Left renal cortex interstitium (tissue), 4 donors: ENCODE measurements at places on chromosomes 6 and 20. TPM values are rescaled to one million over a fixed set of nuclear protein-coding genes. Genes with fewer than 3 reads are reported as not detected.

GRCh38 chr6:74467533-74468215, 738.2 kb downstream of the COL12A1 start:
- no peak for DNase-seq

DNA sequence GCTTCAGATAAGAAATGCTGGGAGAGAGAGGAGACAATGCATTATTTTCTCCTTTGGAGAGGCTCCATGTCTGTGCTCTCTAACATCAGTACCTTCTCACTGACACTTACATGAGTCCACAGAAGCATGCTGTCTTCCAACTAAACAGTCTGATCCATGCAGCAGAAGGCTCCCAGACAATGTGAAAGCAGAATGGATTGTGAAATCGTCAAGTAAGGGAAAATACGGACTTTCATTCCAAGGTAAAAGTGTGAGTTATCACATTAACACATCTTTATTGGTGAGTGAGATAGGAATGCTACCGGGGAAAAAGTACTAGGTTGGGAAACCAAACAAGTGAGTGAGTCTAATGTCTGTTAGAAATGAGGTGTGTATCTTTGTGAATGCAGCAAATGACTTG, 167.6 kb upstream of the KCNK16 start:
- no peak for DNase-seq

DNA sequence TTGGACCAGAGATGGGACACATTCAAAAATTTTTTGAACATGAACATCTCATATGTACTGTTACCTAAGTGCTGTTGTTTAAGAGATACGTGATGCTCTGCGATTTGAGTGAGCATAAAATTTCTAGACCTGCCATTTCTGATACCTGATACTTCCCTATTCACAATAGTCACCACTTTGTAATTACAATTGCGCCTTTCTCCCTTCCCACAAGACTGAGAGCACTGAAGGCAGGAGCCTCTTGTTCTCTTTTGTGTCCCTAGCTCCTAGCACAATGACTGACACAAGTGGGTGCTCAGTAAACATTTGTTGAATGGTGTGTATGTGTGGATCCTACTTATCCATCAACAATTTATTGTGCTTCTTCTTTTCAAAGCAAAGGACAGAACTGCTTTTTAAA, 92.8 kb upstream of the TMEM30A start:
- DNase-seq, result no peak

DNA sequence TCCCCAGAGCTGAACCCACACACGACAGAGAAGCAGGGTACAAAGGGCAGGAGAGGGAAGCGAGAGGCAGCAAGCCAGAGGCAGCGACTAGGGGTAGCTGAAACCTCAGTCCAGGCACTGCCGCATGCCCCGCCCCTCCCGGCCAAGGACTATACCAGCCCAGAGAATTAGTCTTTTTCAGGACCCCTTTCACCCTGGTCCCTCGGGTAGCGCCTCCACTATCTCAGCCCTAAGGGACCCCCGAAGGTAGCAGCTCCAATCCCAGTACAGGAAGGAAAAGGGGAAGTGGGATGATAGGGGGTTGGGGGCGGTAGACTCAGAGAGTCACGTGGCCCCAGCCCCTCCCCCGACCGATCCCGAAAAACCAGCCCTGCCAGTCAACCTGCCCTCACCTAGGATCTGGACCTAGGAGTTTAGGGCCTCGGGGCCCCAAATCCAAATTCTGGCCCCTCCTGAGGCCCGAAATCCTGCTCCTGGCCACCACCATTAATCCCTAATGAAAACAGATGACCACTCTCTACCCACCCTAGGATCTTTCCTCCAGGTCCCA, 1.3 kb downstream of the RGL2 start:
- no peak for DNase-seq

GRCh38 chr6:5670811-5671561, 335.7 kb downstream of the NRN1 start:
- no peak for DNase-seq

DNA sequence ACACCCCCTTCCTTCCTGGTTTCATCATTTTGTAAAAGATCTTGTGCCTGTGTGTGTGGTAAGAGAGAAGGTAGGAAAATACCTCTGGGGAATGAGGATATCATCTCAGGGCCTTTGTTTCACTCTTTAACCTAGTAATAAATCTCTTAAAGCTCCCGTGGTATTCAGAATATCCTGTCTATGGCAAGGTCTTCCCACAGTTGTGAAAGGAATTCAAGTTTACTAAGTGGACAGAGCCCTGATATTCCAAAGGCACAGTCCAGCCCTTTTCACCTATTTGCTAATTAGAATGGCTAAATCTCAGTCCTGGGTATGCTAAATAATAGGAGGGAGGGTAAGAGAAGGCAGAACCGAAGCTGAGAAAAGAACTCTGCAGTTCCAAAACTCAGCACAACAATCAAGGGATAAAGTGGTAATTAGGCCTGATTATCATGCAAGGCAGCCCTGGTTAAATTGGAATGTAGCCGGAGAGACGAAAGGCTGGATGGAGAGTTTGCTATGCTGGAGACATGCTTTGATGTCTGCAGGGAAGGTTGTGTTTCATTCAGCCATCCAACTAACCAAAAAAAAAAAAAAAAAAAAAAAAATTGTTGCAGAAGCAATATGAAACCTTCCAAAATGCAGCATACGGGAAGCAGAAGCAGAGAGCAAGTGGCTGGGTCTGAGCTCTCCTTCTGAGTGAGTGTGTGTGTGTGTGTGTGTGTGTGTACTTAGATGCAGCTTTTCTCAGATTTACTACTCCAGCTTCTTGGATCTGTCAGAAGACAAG, 28.5 kb upstream of the PIM1 start:
- DNase-seq, result no peak

DNA sequence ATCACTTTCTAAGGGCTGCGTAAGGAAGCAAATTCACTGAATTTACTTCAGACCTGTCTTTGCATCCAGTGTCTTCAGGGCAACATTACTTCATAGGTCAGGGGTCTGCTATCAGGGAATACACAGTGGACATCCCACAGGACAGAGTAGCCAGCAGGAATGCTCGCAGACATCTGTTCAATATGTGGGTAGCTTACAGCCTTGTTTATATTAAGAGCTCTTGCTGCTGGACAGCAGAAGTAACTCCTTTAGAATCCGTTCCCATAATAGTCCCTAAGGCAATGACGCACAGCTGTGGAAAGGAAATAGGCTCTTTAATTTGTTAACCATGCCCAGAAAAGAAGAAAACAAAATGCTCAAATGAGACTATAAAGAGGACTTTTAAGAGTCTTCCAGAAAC, 198.7 kb downstream of the MOXD1 start:
- DNase-seq, result no peak

GRCh38 chr6:93376026-93376540, 43.3 kb downstream of the EPHA7 start:
- DNase-seq, result no peak

- DNase-seq, result no peak
Measured at GRCh38 chr6:69005199-69005598, 370.1 kb downstream of the ADGRB3 start.

GRCh38 chr6:124487623-124488431, 474.4 kb upstream of the RNF217 start:
- DNase-seq, result no peak

- DNase-seq, result no peak
Measured at GRCh38 chr6:157494132-157494710, 113.2 kb downstream of the ZDHHC14 start.

DNA sequence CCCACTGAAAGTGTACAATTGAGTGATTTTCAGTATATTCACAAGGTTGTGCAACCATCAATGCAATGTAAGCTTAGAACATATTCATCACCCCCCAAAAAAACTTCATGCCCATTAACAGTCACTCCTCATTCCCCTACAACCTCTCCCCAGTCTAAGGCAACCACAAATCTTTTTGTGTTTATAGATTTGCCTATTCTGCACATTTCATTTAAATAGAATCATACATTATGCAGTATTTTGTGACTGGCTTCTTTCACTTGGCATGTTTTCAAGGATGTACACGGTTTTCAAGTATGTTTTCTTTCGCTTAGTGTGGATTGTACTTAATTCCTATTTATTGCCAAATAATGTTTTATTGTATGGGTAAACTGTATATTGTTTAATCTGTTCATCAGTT, 329.3 kb upstream of the RNF24 start:
- no peak for DNase-seq

- no peak for DNase-seq
Measured at GRCh38 chr20:37200926-37201826, 21.8 kb upstream of the MROH8 start.

- no peak for DNase-seq
Measured at GRCh38 chr6:43575105-43575771, 600 bp downstream of the XPO5 start.

The SYCP2L gene
- polyA plus RNA-seq, result 9.0 TPM

The TDRD6 gene
- 1.4 TPM for polyA plus RNA-seq

The SEL1L2 gene
- 0.25 TPM for polyA plus RNA-seq

The SMAP1 gene
- 31.3 TPM for polyA plus RNA-seq

The TTK gene
- polyA plus RNA-seq, result 21.4 TPM

The HLA-DRB1 gene
- 58.8 TPM for polyA plus RNA-seq

The CDSN gene
- polyA plus RNA-seq, result not detected

The THBD gene
- 7.0 TPM for polyA plus RNA-seq

The NDUFAF4 gene
- 33.5 TPM for polyA plus RNA-seq
